ENCODE measurements at places on chromosomes 2 and 18.

DNA sequence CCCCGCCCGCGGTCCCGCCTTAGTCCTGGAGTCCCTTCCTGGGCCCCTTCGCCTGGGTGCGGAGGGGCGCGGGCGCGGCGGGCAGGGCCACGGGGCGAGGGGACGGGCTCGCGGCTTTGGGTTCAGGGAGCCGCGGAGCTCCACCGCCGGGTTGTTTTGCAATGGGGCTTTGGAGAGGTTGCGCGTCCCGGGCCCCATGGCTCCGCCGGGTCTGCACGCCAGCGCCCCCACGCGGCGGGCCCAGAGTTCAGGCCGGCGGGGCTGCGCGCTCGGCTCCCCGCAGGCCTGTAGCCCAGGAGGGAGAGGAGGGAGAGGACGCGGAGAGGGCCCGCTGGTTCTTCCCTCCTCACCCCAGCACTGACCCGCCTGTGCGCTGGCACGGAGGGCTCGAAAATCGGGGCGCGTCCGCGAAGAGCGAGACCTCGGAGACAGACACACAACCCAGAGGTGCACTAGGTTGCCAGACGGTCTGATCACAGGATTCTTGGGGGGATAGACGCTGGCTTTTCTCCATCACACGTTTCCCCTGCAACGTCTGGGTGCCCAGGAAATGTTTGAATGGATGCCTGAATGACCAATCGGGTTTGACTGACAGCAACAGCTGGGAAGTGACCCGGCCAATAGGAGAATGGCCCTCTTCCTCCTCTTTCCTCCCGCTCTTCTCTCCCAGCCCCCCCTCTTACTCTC, 4.9 kb upstream of the SIX2 start:
- no peak overlapping the region for H3K27ac ChIP-seq
- H3K4me3 ChIP-seq: peak overlapping the region; percentile 69
- H3K27me3 ChIP-seq: peaks cover 87% of the 10 kb centered on the region
- peak; percentile 79 for DNase-seq

DNA sequence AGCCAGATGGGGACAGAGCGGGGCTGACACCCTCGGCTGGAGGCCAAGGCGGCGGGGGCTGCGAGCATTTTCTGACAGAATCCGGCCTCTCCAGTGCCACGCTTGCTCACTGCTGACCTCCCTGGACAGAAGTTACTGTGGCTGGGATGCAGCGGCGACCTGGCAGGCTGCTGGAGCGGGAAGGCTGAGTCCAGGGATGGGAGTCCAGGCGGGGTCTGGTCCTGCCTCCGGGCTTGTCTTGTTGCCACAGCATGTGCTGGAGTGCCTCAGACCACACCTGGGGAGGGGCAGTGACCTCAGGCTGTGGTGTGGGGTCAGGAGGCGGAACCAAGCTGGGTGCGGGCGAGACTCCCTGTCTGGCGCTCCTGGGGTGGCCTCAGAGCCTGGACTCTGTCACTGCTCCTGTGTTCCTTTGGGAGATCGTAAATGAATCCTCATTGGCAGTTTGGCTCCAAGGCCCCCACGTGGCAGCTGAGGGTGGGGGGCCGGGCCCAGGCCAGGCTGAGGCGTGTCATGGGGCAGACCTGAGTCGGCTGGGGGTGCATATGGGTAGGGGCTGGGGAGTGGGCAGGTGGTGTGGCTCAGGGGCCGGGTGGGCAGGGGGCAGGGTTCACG, 5.5 kb downstream of the BOK start:
- peaks cover under 1% of the 10 kb centered on the region for H3K27me3 ChIP-seq
- peaks cover 8% of the 10 kb centered on the region for H3K4me1 ChIP-seq
- H3K4me3 ChIP-seq: no peak overlapping the region
- H3K27ac ChIP-seq: no peak overlapping the region

GRCh38 chr2:43169987-43170386, 56.4 kb downstream of the ZFP36L2 start:
- peak; percentile 77 for DNase-seq
- no peak overlapping the region for H3K27ac ChIP-seq
- H3K36me3 ChIP-seq: peaks cover 13% of the 10 kb centered on the region

GRCh38 chr2:235131334-235132305, 179.8 kb downstream of the SH3BP4 start:
- no peak overlapping the region for H3K4me3 ChIP-seq
- no peaks in the 10 kb centered on the region for H3K36me3 ChIP-seq
- no peak overlapping the region for H3K27ac ChIP-seq
- no peak for DNase-seq

DNA sequence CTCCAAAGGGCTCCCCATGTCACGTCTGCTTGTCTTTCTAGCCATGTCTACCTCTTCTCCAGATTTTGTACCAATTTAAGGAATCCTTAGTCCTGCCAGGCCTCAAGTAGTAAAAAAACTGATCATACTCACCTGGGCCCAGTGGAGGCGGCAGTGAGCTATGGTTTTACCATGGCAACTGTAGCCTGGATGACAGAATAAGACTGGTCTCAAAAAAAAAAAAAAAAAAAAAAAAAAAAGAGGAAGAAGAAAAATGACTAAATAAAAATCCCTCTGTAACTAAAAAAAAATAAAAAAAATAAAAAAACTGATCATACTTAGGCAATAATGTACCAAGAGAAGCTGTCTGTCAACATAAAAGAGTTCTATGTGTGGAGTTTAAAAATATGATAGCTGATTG, 221.6 kb downstream of the NR4A2 start:
- peak; percentile 68 for DNase-seq
- H3K4me1 ChIP-seq: 0 out of 2 replicates have a peak, but pooled peaks cover 4% of the 10 kb centered on the region
- no peak overlapping the region for H3K4me3 ChIP-seq
- no peak overlapping the region for H3K27ac ChIP-seq
